ENCODE measurements at places on chromosomes 7 and 10. TPM values are rescaled to one million over a fixed set of nuclear protein-coding genes. Genes with fewer than 3 reads are reported as not detected.

DNA sequence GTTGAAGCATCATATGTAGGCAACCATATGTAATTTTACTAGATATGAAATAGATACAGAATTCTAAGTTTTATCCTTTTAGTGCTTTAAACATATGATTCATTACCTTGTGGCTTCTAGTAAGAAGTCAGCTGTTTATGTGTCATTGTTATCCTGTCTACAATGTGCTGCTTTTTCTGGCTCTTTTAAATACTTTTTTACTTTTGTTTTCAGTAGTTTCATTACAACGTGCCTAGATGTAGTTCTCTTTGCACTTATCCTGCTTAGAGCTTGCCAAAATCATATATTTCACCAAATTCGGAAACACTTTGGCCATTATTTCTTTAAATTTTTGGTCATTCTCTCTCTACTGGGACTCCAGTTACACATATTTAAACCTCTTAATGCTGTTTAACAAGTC is 26.4 kb downstream of the YAE1 start:
- no peaks in the 10 kb centered on the region for H3K27me3 ChIP-seq
- no peaks in the 10 kb centered on the region for H3K36me3 ChIP-seq

DNA sequence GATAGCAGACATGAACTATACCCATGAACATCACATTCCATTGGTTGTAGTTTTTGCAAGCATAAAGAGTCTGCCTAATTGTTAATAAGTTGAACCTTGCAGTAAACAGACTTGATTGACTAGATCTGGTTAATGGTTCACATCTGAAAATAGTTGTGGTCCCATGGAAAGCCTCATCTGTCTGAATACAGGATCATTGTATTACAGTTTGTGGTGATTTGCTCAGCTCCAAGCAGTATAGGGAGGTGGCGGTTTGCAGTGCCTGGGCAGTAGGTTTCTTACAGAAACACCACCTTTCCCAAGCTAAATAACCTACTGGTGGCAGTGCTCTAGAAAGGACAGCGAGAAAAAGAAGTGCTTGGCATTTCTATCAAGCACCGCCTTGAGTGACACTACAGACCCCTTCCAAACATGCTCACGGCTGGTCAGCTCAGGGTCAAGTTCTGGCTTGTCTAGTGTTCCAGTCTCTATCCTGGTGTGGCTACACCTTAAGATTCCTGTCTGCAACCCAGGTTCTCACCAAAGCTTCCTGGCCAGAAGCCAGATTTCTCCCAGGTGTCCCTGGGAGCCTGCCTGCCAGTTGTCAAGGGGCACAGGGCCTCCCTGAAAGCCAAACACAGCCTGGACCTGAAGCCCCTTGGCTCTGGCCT is 119.9 kb downstream of the FANK1 start:
- no peaks in the 10 kb centered on the region for H3K4me1 ChIP-seq
- H3K27me3 ChIP-seq: no peaks in the 10 kb centered on the region
- no peak for DNase-seq

The TSPAN15 gene
- total RNA-seq: 0.83 TPM

GRCh38 chr7:82234457-82235049 is 209.0 kb downstream of the CACNA2D1 start:
- H3K27me3 ChIP-seq: no peaks in the 10 kb centered on the region
- no peaks in the 10 kb centered on the region for H3K4me1 ChIP-seq
- no peaks in the 10 kb centered on the region for H3K36me3 ChIP-seq

- no peaks in the 10 kb centered on the region for H3K36me3 ChIP-seq
- H3K27me3 ChIP-seq: no peaks in the 10 kb centered on the region
- no peaks in the 10 kb centered on the region for H3K4me1 ChIP-seq
- H3K27ac ChIP-seq: no peak overlapping the region
- DNase-seq: no peak
These were observed 181.6 kb upstream of the HDAC9 start for GRCh38 chr7:18313965-18314364.

DNA sequence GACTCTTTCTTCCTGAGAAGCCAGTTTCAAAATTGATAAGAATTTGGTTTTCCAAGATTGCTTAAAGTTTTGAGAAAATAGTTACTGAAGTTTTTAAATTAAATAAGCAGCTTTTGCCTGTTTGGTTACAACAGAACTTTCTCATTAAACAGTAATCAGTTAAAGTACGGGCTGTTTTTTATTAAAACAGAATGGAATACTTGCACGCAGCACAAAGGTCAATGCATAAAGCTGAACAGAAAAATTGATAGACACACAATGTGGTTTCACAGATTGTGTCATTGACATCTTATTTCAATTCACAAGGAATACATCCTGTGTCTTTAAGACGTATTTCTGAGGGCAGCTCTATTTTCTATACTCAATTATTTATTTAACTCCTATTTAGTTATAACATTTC is 192.2 kb downstream of the PRKG1 start:
- H3K27ac ChIP-seq: no peak overlapping the region
- DNase-seq: no peak
- no peak overlapping the region for H3K4me3 ChIP-seq
- H3K4me1 ChIP-seq: no peaks in the 10 kb centered on the region

The SVIL gene
- total RNA-seq: 0.07 TPM

The OPN4 gene
- total RNA-seq: not detected

The OR6V1 gene
- total RNA-seq: not detected

- peaks cover 65% of the 10 kb centered on the region for H3K27me3 ChIP-seq
- H3K27ac ChIP-seq: no peak overlapping the region
- no peak overlapping the region for H3K4me3 ChIP-seq
- no peak for DNase-seq
These were observed 16.7 kb downstream of the GPRIN2 start for GRCh38 chr10:46539596-46540411.

DNA sequence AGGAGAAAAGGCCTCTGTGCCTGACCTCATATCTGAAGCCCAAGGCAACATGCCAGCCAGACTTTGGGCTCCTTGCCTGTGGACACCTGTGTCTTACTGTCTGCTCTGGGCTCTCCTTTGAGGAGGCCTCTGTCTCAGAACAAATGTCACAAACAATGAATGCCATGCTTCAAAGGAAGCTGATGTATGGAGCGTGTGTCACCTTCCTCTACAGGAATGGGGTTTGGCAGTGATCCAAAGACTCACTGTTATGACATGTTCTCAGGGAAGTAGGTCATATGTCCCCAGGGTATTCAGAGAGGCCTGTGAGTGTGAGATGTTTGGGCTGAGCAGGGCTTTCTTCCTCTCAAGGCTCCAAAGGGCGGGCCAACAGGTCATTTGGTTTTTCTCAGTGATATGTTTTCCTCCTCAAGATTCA is 38.4 kb downstream of the PTPRE start:
- no peaks in the 10 kb centered on the region for H3K4me1 ChIP-seq
- no peak overlapping the region for H3K4me3 ChIP-seq
- DNase-seq: no peak
- no peak overlapping the region for H3K27ac ChIP-seq
- H3K27me3 ChIP-seq: no peaks in the 10 kb centered on the region
- no peaks in the 10 kb centered on the region for H3K36me3 ChIP-seq

DNA sequence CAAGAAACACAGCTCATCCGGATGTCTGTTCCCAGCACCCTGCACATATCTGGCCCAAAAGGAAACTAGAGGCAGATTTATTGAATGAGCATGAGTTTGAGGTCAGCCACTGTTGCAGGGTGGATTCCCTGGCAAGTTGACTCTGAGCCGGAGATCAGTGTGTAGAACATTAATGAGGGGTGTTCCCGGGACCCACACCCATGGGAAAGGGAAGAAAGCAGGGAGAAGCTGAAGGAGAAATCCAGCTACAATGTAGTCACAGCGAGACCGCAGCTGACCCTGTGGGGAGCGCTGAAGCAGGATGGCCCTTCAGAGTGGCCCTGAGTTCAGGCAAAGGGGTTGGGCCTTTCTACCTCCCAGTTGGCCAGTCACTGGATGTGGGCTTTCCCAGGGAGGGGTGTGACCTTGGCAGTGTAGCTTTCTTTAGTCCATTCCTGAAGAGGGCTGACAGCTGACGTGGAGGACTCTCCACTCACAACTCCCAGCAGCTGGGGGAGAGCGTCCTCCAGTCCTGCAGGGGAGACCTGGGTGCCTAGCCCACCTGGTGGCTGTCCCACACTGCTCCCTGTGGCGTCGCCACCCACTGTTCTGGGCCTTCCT is 324.2 kb upstream of the ZMIZ1 start:
- DNase-seq: no peak
- H3K4me3 ChIP-seq: no peak overlapping the region
- peaks cover 16% of the 10 kb centered on the region for H3K27me3 ChIP-seq
- no peak overlapping the region for H3K27ac ChIP-seq

- no peaks in the 10 kb centered on the region for H3K27me3 ChIP-seq
- no peak for DNase-seq
- no peaks in the 10 kb centered on the region for H3K4me1 ChIP-seq
- H3K36me3 ChIP-seq: no peaks in the 10 kb centered on the region
- H3K27ac ChIP-seq: no peak overlapping the region
These were observed 155.4 kb downstream of the ATE1 start for GRCh38 chr10:121772406-121772805.

- no peaks in the 10 kb centered on the region for H3K36me3 ChIP-seq
- H3K27me3 ChIP-seq: peaks cover 45% of the 10 kb centered on the region
- H3K27ac ChIP-seq: no peak overlapping the region
- H3K4me3 ChIP-seq: no peak overlapping the region
These were observed 203.2 kb upstream of the SHH start for GRCh38 chr7:156015237-156016020.

GRCh38 chr10:125802739-125803138 is 20.3 kb downstream of the UROS start:
- no peak for DNase-seq
- H3K4me1 ChIP-seq: no peaks in the 10 kb centered on the region
- no peak overlapping the region for H3K27ac ChIP-seq
- H3K4me3 ChIP-seq: no peak overlapping the region

The CPA2 gene
- 0.84 TPM for total RNA-seq

The TUBAL3 gene
- total RNA-seq: 6.3 TPM

GRCh38 chr10:117796130-117796745 is 250.5 kb downstream of the RAB11FIP2 start:
- H3K27ac ChIP-seq: no peak overlapping the region
- no peak for DNase-seq
